ENCODE measurements at places on chromosomes 3 and 15.

DNA sequence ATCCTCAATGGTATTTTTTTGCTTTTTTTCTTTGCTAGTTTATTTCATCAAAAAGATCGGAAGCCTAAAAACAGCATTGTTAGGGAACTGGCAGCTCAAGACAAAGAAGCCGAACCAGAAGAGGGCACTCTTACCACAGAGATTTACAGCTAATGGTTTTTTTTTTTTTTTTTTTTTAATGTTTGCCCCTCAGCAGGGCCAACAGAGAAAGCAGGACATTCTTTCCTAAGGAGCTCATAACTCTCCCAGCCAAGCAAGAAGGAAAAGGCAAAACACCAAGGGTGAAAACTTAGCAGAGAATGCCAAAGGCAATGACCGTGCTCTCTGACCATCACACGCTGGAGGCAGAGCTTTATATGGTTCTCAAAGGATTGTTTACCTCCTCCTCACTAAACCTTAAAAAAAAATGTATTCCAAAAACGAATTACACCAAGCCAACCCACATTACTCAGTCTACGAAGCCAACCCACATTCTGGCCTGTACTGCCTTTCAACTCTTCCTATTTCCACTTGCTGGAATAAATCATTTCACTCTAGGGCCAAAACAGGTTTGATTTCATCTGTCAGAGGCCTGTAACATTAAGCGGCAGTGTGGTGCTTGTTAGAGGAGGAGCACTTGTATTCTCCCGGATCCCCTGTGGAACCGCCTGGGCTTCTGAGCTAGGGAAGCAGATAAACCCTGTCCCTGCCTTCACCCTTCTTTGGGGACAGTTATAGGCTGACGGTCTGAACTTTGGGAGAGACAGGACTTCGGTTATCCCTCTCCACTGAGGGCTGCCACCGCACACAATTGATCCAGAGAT, 35.6 kb upstream of the GYG1 start:
- DNase-seq = no peak

GRCh38 chr3:4517643-4518311, 24.6 kb downstream of the ITPR1 start:
- DNase-seq = no peak

DNA sequence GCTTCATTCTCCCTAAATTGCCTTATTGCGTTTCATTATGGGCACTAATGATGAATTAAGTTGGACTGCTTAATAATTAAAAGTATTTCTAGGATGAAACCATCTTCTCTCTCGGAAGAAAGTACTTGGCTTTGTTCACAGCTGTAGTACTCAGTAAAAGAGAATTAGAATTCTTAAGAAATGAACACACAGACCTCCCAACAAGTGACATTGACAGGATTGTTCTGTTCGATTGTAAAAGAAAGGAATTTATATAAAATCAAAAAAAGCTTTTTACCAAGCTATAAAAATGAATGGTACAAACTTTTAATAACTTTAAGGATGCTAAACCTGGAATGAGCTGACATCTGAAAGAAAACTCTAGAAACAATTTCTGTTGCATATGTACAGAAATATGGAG, 416.4 kb upstream of the THRB start:
- no peak for DNase-seq

DNA sequence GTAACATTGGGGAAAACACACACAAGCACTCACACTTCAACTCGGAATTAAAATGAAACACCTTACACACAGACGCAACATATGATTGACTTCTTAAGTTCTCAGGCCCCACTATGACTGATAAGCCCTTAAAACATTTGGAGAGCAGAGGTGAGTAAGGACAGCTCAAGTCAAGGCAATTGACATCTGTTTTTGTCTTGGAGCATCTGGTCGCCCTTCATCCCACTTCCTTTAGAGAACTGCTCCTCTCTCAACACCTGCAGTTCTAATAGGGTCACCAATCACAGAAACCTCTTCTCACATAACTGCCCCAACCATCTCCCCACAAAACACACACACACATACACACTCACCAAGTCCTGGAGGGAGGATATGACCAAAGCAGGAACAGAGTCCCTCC, 43.4 kb downstream of the ERC2 start:
- DNase-seq = no peak

- no peak for DNase-seq
Measured at GRCh38 chr3:30873671-30874070, 20.8 kb downstream of the GADL1 start.

DNA sequence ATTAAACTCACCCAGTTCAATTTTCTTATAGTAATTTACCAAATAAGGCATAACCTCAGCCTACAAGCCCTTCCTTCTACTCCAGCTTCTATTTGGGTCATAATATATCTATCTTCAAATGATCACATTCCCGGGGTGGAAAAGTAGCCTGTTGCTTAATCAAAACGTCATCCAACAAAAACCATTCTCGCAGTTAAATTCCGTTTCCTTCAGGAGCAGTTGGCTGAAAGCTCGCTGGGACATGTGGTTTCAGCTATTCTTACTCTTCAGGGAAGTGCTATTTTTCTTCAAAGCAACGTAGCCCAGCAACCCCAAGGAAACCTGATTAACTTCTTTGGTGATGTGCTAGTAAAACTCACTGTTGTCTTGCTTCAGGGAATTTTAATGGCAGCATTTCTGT, 59.6 kb downstream of the MAGI1 start:
- no peak for DNase-seq

DNA sequence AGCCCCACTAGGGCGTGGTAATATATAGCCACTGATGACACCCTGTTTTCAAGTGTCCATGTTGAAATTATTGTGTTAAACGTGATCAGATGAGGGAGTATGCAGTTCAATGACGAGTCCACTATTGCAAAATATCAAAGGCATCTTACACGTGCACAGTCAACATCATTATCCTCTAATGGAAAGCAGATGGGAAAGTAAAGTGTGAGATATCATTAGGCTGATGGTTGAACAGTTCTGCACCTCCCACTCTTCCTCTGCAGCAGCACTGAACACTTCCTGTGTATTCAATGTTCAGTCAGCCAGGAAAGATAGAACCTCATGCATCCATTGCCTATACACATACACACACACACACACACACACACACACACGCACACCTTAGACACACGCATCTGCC, 431.8 kb upstream of the CCDC54 start:
- no peak for DNase-seq
